ENCODE measurements at places on chromosomes 1 and 21.
A peak's percentile ranks its signal among the peaks of the same experiment; 100 is the strongest.

DNA sequence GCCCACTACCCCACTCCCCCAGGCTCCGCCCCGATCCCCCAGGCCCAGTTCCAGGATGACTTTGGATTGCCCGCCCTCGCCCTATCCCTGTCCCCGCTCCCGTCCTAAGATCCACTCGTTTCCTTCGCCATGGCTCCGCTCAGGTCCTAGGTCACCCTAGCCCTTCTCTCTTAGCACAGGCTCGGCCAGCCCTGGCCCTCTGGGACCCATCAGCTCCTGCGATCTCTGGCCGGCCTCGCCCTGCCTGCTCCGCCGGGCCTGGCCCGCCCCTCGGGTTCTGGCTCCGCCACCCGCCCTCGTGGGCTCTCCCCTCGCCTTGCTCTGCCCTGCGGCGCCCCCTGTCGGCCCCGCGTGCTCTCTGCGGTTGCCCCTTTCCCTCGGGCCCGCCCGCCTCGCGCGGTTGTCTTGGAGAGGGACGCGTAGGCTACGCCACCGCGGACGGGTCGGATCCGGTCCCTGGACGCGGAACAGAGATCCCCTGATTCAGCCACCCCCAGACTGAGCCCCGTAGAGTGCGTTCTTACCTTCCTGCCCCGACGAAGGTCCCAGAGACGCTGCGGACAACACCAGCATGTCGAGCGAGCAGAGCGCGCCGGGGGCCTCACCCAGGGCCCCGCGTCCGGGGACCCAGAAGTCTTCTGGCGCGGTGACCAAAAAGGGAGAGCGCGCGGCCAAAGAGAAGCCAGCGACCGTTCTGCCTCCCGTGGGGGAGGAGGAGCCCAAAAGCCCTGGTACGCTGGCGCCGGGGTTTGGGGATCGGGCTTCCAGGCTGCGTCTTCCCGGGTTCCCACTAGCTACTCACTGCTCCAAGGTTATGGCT is at the start of gene LRRC71:
Gene LRRC71, plus strand, starts transcription at position 400 of the 820 bp plus-strand sequence. Its CDS starts 172 bp downstream, at position 572.
- DNase-seq = peak; percentile 72

DNA sequence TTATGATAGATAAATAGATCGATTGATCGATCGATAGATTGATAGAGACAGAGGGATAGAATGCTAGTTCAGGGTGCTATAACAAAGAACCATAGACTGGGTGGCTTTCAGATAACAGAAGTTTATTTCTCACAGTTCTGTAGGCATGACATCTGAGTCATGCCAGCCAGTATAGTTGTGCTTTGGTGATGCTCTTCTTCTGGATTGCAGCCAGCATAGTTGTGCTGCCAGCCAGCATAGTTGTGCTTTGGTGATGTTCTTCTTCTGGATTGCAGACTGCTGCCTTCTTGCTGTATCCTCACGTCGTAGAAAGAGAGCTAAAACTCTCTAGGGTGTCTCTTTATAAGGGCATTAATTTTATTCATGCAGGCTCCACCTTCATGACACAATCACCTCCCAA is 860.8 kb downstream of the BRINP3 start:
- no peak for DNase-seq

GRCh38 chr1:208154040-208154439 is 90.1 kb downstream of the PLXNA2 start:
- peak; percentile 89 for DNase-seq

DNA sequence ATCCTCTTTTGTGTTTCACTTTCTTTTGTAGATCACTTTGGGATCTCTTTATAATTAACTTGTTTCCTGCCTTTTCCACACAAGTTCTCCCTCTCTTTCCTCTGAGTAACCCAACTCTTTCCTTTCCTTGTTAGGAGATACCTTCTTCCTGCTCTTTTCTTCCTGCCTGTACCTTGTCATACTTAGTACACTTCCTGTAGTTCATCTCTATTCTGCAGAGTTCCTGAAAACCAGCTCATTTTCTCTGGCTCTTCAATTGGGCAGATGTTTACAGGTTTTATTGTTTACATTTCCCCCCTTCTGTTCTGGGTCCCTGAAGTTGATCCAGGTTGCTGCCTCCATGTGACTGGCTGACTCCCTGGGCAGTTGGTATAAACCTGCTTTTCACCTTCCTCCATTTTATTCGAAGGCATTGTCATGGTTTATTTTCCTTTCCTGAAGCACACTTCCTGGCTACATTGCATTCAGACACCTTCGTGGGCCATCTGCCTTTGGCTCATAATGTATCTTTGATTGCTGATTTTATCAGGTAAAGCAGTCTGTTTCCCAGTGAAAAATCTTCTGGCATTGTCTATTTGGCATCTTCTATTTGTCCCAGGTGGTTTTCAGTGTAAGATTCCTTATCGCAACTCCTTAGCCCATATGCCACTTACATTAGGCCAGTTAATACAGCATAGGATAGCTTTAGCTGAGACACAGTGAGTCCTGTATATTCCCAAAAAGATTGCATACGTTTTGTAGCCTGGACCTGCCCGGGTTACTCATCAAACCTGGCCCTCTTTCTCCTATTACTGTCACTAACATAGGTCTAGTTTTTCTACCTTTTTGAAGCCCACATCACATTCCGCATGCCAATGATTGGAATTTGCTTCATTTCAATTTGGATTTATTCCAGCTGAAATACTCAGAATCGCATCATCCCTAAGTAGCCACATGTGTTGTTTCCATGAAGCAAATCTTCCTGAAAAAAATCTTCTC is 15.4 kb downstream of the CTH start:
- no peak for DNase-seq

DNA sequence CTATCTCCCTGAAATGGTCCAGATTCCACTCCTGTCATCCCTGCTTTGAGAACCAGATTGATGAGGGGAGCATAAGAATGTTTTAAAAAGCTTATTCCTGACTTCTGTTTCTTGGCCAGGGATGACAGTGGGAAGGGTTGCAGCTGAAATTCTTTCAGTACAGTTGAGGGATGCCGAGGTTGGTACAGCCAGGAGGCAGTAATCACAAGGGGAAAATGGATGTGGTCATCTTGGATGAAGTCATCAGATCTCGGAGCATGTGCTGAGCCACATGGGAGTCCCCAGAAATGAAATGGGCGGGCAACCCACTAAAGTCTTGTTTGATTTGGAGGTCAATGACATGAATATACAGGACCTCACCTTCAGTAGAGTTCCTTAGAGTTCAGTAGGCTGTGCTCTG is 18.7 kb upstream of the PLA2G2E start:
- DNase-seq = no peak

GRCh38 chr1:94286864-94287437 is 49.6 kb upstream of the ARHGAP29 start:
- DNase-seq = no peak

DNA sequence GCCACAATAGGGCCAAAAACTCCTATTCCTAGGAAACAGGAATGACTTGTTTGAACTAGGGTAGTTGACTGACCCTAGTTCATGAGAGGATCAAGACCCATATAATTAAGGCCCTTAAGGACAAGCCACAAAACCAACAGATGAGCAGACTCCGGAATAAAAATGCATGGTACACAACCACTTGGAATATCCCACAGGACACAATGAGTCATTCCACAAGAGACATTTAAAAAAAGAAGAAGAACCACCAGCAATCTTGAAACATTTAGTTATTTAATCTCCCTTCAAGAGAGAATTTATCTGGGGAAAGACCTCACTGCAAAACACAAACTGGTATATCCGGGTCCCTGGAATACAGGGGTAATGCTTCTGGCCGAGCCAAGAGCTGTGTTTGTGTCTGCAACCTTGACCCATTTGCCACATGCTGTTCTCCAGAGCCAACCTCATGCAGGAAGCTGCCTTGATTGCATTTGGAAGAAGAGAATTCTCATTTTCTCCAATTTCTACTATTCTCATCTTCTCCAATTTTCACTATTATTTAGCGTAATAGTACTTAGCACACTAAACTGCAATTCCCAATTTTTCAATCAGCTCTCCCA is 135.5 kb downstream of the TGFBR3 start:
- DNase-seq = no peak

DNA sequence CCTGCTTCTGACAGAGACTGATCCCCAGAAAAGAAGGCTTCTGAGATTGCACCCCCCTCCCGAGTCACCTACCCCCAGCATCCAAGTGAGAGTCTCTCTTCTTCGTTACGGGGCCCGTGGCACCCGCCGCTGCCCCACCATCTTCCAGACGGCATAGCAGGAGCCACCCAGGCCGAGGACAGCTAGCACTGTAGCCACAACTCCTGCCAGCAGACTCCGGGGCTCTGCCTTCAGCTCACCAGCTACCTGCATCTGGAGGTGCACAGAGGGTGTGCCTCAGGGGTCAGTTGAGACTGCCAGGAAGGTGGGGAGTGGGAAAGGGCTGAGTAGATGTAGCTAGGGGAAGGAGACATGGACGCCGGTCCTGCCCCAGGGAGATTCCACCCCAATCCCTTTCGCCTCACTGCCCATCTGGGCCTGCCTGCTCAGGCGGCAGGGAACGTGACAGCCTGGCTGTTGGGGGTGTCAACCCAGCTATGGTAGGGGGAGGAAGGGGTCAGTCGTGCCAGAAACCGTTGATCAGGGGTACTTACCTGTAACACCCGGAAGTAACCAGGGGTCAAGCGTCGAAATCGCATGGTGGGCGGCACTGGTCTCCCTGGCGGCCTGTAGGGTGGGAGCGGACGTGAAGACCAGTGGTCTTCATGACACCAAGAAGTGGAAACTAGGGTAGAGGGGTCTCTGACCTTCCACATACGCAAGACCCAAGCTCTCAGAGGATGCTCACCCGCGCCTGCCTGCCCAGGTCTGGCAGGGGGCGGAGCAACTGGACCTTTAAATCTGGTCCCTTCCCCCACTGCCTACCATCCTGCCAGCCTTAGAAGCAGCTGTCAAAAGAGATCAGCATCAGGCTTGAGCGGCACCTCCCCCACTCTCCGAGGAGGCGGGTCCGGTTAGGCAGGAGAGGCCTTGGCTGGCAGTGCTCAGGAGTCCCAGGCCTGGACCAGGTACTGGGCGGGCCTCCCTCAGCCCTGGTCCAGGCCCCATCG is at the start of gene ZNF593OS:
Gene ZNF593OS, minus strand, starts transcription at position 749 of the 989 bp plus-strand sequence. Its CDS starts 171 bp downstream, at position 578.
- no peak for DNase-seq

- DNase-seq = peak; percentile 21
Observed at GRCh38 chr21:46666941-46667740, 31.7 kb downstream of the PRMT2 start.

Data from RPMI8226 (cell line).